ENCODE measurements at places on chromosomes 7 and 10. TPM values are rescaled to one million over a fixed set of nuclear protein-coding genes. Genes with fewer than 3 reads are reported as not detected.

DNA sequence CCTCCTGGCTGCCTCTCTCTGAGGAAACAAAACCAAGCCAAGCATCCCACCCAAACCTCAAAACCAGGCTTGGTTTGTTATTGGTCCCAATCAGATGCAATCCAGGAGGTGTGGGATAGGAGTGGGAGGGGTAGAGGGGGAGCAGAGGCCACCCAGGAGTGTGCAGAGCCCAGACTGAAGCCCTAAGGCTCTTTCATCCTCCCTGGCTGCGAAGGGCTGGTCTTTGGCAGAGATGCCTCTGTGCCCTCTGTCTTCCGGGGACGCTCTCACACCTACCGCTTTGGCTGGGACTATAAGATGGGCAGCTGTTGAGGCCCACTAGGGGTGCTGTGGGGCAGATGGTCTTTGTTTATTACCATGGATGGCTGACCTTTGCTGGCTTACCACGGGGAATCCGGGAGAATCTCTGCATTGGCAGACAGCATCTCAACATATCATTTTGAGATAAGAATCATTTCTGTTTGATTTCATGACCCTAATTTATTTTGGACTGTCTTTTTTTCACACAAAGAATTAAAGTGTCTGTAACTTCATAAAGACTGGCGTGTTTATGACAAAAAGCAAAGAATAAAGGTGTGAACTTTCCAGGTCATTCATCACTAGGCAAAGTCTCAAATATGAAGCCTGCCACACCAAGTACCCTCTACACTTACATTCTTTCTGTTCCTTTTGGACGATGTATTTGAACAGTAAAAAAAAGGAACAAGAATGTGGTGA is 6.5 kb upstream of the DENND2A start:
- no peak for DNase-seq

The KEL gene
- total RNA-seq: 0.12 TPM

GRCh38 chr7:74185636-74186035 is 11.5 kb downstream of the EIF4H start:
- no peak for DNase-seq

DNA sequence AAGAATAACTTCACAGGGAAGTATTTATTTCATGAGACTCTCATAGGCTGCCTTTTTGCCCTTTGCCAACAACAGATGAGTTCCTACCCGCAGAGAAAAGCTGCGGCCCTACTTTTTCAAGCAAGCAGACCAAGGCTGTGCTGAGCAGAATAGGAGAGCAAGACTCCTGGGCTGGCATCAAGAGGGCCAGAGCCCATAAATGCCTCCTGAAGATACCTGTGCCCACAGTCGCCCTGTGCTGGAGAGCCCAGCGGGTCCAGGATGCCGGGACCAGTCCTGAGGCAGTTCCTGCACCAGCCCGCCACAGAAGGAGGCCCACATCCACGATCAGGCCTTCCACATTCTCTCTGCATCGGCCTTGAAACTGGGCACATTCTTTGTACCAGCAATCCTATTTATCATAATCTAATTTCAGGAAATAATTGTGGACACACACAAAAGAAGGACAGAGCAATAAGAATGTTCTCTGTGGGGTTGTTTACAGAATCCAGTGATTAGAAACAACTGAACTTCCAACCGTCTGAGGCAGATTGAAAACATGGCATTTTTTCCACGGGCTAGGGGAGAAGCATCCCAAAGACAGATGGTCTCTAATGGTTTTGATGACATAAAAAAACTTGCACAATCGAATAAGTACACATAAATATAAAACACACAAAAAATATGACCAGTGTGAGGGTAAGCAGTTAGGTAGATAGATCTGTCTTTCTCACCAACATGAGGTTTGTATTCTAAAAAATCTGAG is 95.6 kb downstream of the CPXM2 start:
- no peak for DNase-seq

DNA sequence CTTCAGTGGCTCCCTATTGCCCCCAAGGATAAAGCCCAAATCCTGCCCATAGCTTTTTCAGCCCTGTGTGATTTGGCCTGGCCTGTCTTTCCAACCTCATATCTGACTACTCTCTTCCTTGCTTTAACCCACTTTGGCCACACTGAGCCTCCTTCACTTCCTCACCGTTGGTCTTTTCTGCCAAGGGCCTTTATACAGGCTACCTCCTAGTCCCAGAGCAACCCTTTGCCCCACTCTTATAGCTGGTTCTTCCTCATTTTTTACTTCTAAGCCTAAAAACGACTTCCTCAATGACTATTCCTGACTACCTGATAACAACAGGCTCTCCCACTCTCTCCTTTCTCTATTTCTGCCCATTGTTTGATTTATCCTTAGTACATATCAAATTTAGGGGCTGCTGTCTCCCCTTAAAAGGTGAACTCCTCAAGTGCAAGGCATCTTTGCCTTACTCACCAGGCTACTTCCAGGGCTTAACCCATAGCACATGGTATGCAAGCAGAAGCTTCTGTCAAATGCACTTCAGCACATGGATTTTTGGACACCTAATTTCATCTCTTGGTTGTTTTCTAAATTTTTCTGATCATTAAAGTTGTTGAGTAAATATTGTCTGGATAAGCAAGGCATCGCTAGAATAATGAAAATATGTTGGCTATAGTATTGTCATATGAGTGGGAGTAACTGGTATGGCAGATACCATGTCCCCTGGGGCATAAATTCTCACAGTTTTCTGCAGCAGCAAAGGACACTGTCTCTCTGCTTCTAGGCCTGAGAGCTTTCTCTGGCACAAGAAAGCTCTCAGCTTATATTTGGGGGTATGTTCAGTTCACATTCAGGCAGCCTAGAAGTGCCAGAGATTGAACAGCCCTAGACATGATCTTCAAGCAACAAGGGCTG is 201.5 kb upstream of the GPR26 start:
- no peak for DNase-seq

GRCh38 chr7:39530971-39531370 is 35.2 kb upstream of the YAE1 start:
- no peak for DNase-seq

DNA sequence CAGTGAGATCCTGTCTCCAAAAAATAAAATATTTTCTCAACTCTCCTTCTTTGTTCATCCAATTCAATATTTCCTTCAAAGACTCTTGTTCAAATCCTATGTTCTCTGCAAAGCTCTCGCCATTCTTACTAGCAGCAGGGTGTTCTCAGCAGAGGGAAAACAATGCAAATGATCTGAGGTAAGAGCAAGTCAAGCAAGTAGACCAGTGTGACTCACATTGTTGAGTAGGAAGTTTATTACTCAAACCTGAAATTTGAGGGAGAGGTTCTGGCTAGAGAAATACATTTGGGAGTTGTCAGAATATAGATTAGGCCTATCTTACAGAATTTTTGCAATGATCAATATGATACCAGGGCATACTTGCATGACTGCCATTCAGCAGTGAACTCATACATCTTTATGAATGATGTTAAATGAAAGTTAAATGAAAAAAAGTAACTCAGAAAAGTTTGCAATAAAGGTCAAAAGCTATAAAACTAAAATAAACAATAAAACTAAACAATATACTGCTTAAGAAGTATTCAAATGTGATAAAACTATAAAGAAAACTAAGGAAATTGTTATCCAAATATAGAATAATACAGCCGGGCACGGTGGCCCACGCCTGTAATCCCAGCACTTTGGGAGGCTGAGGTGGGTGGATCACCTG is 5.8 kb downstream of the IDE start:
- DNase-seq: peak; percentile 53

DNA sequence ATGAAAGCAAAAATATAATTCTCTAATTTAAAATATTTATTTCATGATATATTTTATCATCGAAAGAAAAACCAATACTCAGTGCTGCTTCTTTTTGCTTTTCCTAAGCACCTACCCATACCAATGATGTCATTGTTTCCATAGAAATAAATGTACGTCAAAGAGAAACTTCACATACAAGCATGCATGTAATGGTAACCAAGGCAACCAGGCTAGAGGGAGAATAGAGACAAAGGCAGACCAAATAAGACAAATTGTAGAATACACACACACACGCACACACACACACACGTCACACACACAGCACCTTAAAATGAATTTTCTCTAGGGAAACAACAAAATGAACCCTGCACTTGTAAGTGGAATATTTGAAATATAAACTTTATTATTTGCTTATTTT is 75.5 kb downstream of the MACC1 start:
- DNase-seq: no peak

- DNase-seq: no peak
Measured at GRCh38 chr7:51630933-51631332, 314.3 kb upstream of the COBL start.

- no peak for DNase-seq
Measured at GRCh38 chr7:6171532-6172223, 100.7 kb downstream of the CYTH3 start.

The TBRG4 gene
- 119 TPM for total RNA-seq

DNA sequence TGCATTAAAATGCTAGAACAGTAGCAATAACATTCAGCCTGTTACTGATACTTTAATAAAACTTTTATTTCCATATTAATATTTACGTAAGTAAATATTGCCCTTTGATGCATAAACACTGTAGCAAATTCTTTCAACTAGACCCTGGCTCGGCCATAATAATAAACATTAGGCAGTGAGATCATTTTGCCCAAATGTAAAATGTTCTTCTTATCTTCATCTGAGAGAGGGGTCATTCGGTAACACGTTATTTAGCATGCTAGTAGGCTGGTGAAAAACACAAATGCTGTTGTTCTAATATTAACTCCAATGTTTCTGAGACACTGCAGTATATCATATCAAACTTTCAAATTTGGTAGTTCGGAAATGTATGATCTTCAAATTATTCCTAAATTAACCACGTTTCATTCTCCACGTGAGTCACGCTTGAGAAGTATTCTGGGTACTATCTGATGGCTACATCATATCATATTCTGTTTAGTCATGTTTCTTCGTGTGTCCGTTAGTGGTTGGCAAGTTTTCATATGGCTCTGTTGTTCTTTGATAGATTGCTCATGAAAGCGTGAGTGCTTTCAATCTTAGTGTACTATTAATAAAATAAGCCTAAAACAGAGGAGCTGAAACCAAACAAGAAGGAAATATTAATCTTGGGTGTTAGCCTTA is 145.8 kb downstream of the NSUN6 start:
- DNase-seq: no peak

- DNase-seq: no peak
Measured at GRCh38 chr7:154748089-154748786, 254.7 kb downstream of the PAXIP1 start.

The PRR15 gene
- total RNA-seq: 14.0 TPM

GRCh38 chr10:52100011-52100547 is 214.0 kb upstream of the DKK1 start:
- no peak for DNase-seq

- DNase-seq: no peak
Measured at GRCh38 chr7:124062171-124062570, 29.3 kb upstream of the TMEM229A start.

GRCh38 chr7:30909431-30909830 is 2.2 kb upstream of the AQP1 start:
- no peak for DNase-seq

DNA sequence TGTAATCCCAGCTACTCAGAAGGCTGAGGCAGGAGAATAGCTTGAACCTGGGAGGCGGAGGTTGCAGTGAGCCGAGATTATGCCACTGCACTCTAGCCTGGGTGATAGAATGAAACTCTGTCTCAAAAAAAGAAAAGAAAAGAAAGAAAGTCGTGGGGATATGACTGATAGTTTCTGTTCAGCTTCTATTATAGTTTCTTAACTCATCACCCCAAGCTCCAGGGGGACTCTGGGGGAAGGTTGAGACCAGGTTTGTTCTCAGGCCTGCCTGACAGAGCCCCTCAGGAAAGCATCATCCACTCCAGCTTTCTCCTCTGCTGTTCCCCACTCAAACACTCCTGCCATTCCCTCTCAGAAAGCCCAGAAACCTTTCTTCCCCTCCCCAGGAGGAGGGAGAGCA is 542.4 kb upstream of the GALNT17 start:
- no peak for DNase-seq

DNA sequence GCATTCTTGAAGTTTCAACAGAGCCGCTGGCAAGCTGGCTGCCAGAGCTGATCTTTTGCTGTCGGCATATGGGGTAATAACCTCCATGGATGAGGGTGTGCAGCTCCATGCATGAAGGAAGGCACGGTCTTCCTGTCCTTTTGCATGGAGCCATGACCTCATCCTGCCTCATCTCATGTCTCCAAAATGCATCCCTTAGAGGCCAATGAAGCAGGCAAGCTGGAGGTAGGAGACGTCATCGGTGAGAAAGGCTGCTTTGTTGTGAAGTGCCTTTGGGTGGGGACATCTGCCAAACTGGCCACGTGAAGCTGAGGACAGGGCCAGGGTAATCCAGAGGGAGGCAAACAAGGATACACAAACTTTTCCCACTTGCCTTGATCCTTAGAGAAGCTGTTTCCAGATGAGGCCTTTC is 161.5 kb upstream of the TBX20 start:
- no peak for DNase-seq

DNA sequence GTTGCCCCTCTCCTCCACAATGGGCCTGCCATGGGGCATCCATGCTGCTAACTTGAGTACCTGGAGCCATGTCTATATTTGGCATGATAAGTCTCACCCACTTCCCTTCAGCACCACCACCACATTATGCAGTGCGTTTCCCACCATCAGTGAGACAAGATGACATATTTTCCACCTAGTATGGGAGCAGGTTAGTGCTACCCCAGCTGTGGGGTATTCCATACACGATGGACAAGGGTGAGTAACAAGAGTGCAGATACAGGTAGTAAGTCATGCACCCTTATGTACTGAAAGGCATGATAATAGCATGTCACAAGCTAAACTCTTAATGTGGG is 21.2 kb upstream of the OR2AE1 start:
- no peak for DNase-seq

GRCh38 chr10:5195727-5196374 is 786 bp upstream of the AKR1C4 start:
- no peak for DNase-seq

DNA sequence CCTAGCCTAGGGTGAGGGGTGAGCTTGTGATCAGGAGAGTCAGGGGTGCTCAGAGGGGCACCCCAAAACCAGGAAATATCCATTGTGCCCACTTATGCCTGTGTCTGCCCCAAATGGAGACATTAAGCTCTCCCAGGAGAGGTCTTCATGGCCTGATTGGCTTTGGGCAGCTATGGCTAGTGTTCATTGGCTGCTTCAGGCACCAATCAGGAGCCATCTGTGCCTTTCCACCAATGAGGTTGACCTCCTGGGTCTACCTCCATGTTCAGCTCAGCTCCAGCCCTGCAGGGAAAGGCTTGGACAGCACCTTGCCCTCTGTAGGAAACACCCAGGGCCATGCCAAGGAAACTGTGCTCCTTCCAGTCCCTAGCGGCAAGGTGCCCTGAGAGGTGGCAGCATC is 23.9 kb upstream of the HSPB1 start:
- DNase-seq: no peak

GRCh38 chr7:132547821-132548220 is 28.4 kb downstream of the PLXNA4 start:
- DNase-seq: no peak

GRCh38 chr10:53537508-53537907 is 764.9 kb upstream of the MBL2 start:
- no peak for DNase-seq

- no peak for DNase-seq
Measured at GRCh38 chr7:5699467-5700384, 81.7 kb downstream of the RNF216 start.

GRCh38 chr7:53984776-53985175 is 557.4 kb upstream of the VSTM2A start:
- peak; percentile 23 for DNase-seq

- DNase-seq: no peak
Measured at GRCh38 chr10:110828525-110828924, 43.2 kb upstream of the PDCD4 start.

The XRCC2 gene
- total RNA-seq: 10.3 TPM
